ENCODE measurements at places on chromosomes 1 and 21. TPM values are rescaled to one million over a fixed set of nuclear protein-coding genes. Genes with fewer than 3 reads are reported as not detected.

Gene TOR1AIP1
- total RNA-seq: 62.3 TPM

Gene ELAPOR1
- total RNA-seq: 0.26 TPM

Gene GPX7
- total RNA-seq: 30.6 TPM

Gene CDC42
- 325 TPM for total RNA-seq
